ENCODE measurements at places on chromosomes 5 and 9.
A peak's percentile ranks its signal among the peaks of the same experiment; 100 is the strongest.

- DNase-seq: no peak
Observed at GRCh38 chr5:2254406-2254805, 371.7 kb upstream of the IRX4 start.

DNA sequence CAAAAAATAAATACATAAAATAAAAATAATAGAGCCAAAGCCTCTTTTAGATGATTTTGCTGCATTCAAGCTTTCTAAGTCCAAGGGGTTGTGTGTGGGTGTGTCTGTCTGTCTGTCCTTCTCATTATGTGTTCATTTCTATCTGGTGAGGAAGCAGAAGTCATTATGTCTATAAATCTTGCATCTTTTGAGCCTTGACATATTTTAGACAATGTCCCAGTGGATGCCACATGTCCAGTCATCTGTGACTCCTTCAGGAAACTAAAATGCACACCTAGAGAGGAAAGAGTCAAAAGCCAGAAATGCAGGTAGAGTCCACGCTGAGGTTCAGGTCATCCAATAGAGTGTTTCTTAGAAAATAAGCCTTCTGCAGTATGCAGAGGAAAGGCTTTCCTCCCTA lies 80.9 kb downstream of the GALNT10 start:
- DNase-seq: no peak

DNA sequence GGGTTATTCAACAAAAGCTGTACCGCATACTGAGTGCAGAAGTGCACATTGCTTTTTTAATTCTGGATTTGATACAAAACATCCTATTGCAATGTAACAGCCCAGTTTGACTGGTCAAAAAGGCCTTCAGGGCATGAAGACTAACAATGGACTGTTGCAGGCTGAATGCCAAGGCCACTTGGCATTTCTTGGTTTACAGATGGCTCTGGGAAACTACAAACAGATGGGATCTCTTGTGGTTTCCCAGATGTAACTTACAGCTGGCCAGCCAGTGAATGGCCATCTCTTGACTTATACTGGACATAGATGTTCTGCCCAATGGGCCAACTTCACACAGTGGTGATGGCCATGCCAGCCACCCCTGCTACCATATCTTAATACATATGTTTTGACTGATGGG lies 36.8 kb downstream of the UGT3A2 start:
- DNase-seq: no peak

DNA sequence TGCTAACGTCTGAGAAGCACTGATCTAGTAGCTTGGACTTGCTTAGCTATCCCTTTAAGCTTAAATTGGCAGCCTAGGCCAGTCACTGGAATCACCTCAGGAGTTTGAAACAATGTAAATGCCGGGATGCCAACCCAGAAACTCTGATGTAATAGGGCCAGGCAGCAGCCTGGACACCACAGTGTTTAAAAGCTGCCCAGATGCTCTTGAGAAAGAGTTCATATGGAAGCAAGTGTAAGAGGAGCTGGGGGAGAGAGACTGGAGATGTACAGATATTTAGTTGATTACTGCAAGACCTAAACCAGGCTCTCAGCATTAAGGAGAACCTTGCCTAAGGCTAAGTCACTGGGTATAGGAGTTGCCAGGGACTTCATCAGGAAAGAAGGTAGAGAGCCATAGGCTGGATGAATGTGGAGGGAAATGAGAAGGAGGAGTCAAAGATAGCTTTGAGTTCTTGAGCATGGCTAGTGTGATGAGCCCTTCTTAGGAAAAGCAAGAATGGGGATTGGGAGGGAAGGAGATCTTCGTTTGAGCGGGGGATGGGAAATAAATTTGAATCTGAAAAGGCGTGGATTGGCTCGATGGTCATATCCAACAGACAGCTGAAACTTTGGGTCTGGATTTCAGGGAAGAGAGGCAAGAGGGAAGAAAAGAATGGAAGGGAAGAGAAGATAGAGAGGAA lies 392.9 kb upstream of the WWC1 start:
- no peak for DNase-seq

GRCh38 chr5:53355931-53356330 lies 124.5 kb upstream of the FST start:
- DNase-seq: no peak

DNA sequence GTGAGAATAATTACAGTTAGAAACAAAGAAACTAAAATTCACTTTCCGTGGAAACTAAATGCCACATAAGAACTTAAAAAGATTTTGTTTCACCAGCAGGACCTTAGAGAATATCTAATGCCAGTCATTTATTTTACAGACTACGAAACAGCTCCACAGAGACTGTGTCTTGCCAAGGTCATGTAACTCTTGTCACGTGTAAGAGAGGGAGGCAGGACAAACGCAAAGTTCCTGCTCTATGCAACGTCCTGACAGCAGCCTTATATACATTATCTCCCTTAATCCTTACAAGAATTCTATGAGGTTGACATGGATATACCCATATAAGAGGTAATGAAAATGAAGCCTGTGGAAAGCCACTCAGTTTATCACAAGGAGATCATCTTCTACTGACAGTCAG lies 39.4 kb downstream of the CTNNAL1 start:
- DNase-seq: no peak

DNA sequence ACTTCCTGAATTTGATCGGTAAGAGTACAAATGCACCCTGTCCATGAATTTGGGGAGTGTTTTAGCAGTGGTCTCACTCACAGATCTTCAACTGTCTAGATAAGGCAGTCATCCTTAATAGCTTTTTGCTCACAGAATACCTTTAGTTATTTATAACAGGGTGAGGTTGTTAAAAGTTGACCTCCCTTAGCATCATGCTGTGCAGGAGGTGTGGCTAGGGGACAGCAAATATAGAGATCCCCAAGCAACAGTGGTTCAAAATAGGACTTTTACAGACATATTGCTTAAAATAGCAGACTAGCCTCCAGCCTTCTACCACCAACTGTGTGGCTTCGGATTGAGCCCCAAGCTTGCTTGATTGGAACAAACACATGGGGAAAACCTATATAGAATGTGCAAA lies 724.4 kb downstream of the TLE1 start:
- DNase-seq: no peak

- no peak for DNase-seq
Observed at GRCh38 chr5:10680876-10681481, 80.1 kb downstream of the DAP start.

DNA sequence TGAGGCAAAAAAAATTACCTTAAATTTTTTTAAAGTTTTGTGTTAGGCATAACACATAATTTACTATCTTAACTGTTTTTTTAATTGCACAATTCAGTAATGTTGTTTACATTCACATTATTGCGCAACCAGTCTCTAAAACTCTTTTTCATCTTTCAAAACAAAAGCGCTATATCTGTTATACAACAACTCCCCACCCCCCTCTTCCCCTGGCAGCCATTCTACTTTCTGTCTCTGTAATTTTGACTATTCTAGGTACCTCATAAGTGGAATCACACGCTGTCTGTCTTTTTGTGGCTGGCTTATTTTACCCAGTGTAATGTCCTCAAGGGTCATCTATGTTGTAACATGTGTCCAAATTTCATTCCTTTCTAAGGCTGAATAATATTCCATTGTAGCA lies 241.5 kb upstream of the DMRT1 start:
- DNase-seq: no peak

DNA sequence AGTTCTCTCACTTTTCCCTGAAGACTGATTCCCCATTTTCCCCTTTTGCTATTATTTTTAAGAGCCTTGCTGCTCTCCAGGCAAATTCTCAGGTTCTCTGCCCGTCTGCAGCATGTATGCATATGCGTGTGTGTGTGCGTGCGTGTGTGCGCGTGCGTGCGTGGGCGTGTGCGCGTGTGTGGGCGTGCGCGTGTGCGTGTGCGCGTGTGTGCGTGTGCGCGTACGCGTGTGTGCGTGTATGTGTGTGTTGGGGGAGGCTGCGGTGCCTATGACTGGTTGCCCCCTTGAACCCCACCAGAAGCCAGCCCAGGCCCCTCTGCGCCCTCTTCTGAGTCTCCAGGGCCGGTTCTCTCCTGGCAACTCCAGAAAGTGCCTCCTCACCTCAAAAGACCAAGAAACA lies 987 bp upstream of the FOXI1 start:
- no peak for DNase-seq

DNA sequence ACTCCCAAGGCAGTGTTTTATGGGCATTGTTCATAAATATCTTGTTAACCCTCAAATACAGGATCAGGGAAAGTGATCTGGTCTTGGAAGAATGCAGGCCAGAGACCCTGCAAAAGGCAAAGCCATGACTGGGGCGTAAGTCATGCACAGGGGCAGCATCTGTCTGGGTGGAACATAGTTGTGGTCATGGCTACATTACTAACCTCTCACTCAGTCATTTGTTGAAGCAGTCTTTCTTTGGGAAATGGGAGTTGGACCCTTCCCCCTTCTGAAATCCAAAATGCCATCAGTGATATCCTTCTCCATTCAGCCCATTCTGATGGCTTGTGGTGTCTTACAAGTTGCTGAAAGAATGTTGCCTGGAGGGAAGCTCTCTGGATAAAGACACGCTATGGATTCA lies 68.1 kb downstream of the GDNF start:
- DNase-seq: no peak

DNA sequence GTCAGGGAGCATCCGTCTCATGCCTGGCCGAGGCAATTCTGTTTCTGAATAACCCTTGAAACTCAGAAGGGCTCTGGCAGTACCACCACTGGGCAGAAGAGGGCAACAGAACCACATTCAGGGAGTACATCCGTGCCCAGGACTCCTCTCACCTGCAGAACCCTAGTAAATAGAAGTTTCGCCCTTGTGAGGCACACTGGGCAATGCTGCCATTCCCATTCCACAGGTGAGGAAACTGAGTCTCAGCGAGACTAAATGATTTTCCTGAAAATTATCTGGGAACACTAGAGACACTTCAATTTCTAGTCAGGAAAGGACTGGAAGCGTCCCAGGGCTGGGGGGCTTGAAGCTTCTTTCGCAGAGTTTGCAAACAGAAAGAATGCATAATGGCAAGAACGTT lies 74.7 kb downstream of the FGF1 start:
- DNase-seq: peak; percentile 57

DNA sequence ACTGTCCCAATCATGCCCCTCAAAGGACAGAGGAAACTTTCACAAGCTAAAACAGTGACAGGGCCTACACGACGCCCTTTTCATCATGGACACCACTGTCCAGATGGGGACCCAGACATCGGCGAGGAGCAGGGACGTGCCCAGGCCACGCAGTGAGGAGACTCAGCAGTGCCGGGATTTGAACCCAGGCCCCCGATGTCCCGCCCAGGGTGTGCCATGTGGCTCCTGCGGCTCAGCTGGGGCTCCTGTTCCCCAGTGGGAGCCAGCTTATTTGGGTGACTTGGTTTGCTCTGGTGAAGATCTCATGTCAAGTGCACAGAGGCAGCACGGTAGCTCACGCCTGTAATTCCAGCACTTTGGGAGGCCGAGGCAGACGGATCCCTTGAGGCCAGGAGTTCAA lies 82.2 kb downstream of the STK10 start:
- DNase-seq: no peak

GRCh38 chr9:129227843-129228189 lies 49.8 kb upstream of the IER5L start:
- no peak for DNase-seq

GRCh38 chr5:43207601-43208000 lies 15.6 kb downstream of the NIM1K start:
- no peak for DNase-seq

DNA sequence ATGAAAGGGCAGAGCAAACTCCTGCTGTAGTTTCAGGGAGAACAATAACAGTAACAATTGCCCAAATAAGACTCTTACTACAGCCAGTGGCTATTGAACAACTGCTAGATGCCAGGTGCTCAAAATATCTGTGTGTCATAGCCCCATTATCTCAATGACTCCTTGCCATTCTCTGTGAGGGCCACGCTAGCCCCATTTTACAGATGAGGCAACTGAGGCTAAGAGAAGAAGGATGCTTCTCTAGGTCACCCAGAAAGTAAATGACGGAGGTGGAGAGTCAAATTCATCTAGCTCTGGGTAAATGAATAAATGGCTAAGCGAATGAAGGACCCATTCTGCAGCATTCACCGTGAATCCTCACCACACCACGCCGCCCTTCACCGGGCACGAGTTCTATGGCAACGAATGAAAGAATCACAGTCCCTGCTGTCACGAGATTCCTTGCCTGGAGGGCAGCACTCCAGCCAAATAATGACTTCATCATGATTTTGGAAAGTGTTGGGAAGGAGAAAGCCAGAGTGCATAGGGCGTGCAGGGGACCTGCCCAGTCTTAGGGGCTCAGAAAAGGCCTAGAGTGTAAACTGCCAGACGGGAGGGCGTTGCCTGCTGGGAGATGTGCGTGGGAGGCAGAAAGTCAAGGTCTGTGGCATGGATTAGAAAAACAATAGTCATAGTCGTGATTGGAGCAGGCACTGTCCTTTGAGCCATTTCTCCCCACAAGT lies 147.2 kb downstream of the C9orf50 start:
- DNase-seq: no peak

- no peak for DNase-seq
Observed at GRCh38 chr5:15604986-15605385, 105.0 kb downstream of the FBXL7 start.

- no peak for DNase-seq
Observed at GRCh38 chr5:138492560-138493045, 27.3 kb downstream of the EGR1 start.

DNA sequence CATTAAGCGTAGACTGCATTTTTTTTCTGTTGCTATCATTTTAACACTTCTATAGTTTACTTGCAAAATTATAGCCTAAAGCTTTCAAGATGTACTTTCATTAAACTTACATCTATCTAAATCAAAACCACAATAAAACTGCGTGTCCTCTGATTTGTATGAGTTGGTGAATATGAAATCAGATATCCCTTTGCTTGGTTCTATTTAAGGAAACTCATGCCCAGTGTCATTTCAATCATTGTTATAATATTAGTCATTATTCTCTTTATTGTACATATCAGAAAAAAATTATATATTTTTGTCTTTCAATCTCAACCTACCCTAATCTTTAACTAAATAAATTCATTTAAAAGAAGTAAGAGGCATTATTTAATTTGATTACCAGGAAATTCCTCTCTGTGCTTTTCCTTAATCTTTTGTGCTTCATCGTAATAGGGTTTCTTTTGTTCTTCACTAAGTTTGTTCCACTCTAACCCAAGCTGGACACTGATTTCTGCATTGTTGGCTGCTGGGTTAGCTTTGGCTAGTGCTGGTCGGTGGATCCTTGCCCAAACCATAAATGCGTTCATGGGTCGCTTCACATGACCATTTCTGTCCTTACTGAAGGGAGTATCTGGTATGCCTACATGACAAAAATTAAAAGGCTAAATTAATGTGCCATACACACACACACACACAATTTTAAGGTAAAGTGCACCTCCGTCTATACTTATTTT lies 3.8 kb downstream of the SOX30 start:
- no peak for DNase-seq
